ENCODE measurements at places on chromosomes 16 and 17. TPM values are rescaled to one million over a fixed set of nuclear protein-coding genes. Genes with fewer than 3 reads are reported as not detected.
A peak's percentile ranks its signal among the peaks of the same experiment; 100 is the strongest.

GRCh38 chr16:88869673-88869980 is 3.2 kb upstream of the PABPN1L start:
- no peak for DNase-seq
- H3K36me3 ChIP-seq: no peaks in the 10 kb centered on the region
- H3K4me3 ChIP-seq: no peak overlapping the region
- H3K27me3 ChIP-seq: no peaks in the 10 kb centered on the region
- H3K27ac ChIP-seq: no peak overlapping the region
- H3K4me1 ChIP-seq: no peaks in the 10 kb centered on the region

DNA sequence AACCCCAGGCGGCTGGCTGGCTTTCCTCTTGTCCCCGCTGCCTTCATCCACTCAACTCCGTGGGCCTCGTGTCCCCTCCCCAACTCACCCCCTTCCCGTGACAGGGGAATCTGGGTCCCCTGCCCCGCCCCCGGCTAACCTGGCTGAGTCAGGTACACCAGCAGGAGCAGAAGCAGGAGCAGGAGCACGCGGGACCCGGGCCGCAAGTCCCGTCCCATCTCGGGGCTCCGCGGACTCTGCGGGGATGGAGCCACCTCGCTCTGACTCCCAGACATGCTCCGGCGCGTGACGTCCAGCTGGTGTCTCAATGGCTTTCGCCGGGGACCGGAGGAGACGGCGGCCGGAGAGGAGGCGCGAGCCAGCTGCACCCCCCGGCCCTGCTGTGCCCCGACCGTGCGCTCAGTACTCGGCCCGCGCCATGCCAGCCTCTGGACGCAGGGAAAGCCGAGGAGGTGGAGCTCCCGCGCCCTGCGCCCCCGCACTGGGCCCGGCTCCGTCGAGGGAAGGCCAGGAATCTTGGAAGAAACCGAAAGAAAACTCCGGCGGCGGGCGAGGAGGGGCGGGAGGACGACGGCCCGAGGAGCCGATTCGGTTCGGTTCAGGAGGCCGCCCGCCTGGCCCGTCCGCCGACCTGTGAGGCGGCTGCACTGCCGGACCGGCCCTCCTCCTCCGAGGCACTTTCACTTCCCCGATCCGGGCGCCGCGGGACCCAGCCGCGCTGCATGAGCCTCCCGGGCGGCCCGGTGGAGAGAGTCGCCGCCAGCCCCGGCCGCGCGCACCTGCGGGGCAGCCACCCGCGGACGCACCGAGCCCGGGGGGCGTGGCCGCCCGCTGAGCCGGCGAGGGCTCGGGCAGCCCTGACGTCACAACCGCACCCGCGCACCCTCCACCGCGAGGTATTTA is at the start of the genes CXCL16 and ZMYND15:
CXCL16 (minus strand) TSS at position 807 of the 903 bp plus-strand sequence; CDS start at position 218, 589 bp downstream.
ZMYND15 (plus strand) TSS at position 712 of the 903 bp plus-strand sequence. CDS start 716 bp downstream, outside the sequence.
- H3K36me3 ChIP-seq: no peaks in the 10 kb centered on the region
- peak; percentile 83 for DNase-seq
- peak within 1 kb of the TSS; percentile 75 for H3K4me3 ChIP-seq
- H3K27me3 ChIP-seq: peaks cover 98% of the 10 kb centered on the region
- peaks cover 5% of the 10 kb centered on the region for H3K4me1 ChIP-seq

DNA sequence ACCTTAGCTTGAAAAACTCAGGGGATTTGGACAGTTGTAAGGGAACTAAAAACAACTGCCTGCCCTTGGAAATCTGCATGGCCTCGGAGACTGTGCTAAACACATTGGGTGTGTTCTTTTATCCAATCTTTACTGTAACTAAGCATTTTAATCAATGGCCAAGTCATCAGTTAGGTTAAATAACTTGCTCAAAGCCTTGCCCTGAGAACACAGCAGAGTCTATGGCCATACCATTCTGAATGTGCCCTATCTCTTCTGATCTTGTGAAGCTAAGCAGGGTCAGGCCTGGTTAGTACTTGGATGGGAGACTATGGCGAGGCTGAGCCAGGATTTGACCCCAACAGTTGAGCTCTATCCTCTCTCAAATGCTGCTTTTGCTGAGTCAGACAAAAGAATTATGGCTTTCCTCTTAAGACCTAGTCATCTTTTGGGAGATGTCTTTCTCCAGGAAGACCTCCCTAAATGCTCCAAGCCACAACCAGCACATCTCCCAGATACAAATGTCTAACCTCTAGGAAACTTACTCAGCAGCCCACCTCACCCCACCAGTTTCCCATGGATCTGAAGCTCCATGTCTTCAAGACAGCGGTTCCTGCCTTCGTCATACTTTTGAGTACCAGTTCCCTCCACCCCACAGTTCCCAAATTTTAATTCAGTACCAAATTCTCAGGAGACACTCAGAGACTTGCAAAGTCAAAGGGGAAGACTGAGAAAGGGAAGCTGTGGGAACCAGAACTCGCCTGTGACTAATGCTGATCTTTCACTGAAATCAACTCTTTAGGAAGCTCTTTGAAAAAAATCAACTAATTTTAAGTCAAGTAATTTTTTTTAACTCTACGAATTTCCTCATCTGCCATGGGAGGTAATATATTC is 336.1 kb downstream of the MAF start:
- no peak overlapping the region for H3K4me3 ChIP-seq
- no peaks in the 10 kb centered on the region for H3K27me3 ChIP-seq
- H3K36me3 ChIP-seq: no peaks in the 10 kb centered on the region
- no peak overlapping the region for H3K27ac ChIP-seq
- no peak for DNase-seq

GRCh38 chr16:11681556-11681955 is 13.3 kb downstream of the SNN start:
- no peaks in the 10 kb centered on the region for H3K27me3 ChIP-seq
- H3K4me3 ChIP-seq: no peak overlapping the region
- no peak for DNase-seq
- no peak overlapping the region for H3K27ac ChIP-seq
- no peaks in the 10 kb centered on the region for H3K4me1 ChIP-seq

GRCh38 chr16:61323456-61323855 is 712.8 kb downstream of the CDH8 start:
- H3K27me3 ChIP-seq: no peaks in the 10 kb centered on the region
- no peak overlapping the region for H3K4me3 ChIP-seq
- DNase-seq: no peak
- no peak overlapping the region for H3K27ac ChIP-seq
- H3K36me3 ChIP-seq: no peaks in the 10 kb centered on the region

- H3K36me3 ChIP-seq: no peaks in the 10 kb centered on the region
- H3K4me3 ChIP-seq: no peak overlapping the region
- H3K27me3 ChIP-seq: no peaks in the 10 kb centered on the region
- H3K27ac ChIP-seq: no peak overlapping the region
- H3K4me1 ChIP-seq: no peaks in the 10 kb centered on the region
These were observed 20.2 kb upstream of the UMOD start for GRCh38 chr16:20372701-20373100.

DNA sequence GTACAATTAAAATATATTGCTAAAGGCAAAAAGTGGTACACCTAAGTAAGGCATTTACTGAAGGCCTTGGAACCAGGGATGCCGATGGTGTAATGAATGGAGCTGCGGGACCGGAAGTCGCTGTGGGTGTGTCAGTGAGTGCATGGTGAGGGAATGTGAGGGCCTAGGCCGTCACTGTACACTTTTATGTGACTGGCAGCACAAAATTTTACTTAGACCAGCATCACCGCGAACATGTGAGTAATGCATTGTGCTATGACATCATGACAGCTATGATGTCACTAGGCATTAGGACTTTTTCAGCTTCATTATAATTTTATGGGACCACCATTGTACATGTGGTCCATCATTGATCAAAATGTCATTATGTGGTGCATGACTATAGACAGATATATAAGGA is 14.7 kb downstream of the ALOX15B start:
- peaks cover 12% of the 10 kb centered on the region for H3K27me3 ChIP-seq
- DNase-seq: no peak
- peaks cover 7% of the 10 kb centered on the region for H3K4me1 ChIP-seq
- H3K27ac ChIP-seq: no peak overlapping the region

GRCh38 chr17:21400816-21401593 is 24.8 kb downstream of the KCNJ12 start:
- H3K36me3 ChIP-seq: no peaks in the 10 kb centered on the region
- no peaks in the 10 kb centered on the region for H3K27me3 ChIP-seq
- peaks cover 7% of the 10 kb centered on the region for H3K4me1 ChIP-seq

- no peak overlapping the region for H3K4me3 ChIP-seq
- no peaks in the 10 kb centered on the region for H3K4me1 ChIP-seq
- no peak overlapping the region for H3K27ac ChIP-seq
- no peaks in the 10 kb centered on the region for H3K36me3 ChIP-seq
These were observed 40.2 kb downstream of the C17orf67 start for GRCh38 chr17:56793531-56793930.

- DNase-seq: no peak
- no peaks in the 10 kb centered on the region for H3K36me3 ChIP-seq
- peaks cover 39% of the 10 kb centered on the region for H3K27me3 ChIP-seq
- no peak overlapping the region for H3K4me3 ChIP-seq
- H3K27ac ChIP-seq: no peak overlapping the region
- H3K4me1 ChIP-seq: peaks cover 2% of the 10 kb centered on the region
These were observed 60.4 kb upstream of the IRX6 start for GRCh38 chr16:55263271-55264250.

DNA sequence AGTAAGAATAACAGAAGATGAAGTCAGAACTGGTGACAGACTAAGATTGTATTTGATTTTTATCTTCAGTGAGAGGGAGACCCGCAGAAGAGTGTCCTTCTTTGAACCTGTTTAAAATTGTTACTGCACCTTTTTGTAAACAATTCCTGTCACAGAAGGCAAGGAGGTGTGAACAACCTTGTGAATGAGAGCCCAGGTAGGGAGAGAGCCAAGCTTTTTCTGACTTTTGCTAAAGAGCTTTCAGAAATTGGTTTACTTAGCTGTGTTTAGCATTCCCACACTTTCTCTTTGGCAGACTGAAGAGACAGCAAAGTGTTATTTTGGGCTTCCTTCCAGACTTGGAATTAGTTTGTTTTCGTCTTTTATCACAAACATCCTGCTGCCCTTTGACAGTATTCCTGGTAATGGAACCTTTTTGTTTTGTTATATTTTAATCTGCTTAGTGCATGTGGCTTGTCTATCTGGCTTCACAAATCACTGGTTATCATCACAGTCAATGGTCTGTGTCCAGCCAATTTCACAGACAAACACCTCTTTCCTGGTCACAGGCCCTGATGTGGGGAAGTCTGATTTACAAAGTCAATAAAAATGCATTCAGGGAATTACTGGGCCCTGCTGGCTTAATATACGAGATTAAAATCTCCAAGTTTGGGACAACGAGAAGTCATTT is 85.7 kb upstream of the HS3ST2 start:
- DNase-seq: peak; percentile 71
- no peak overlapping the region for H3K27ac ChIP-seq
- no peaks in the 10 kb centered on the region for H3K36me3 ChIP-seq
- H3K4me3 ChIP-seq: no peak overlapping the region
- H3K4me1 ChIP-seq: peaks cover 4% of the 10 kb centered on the region

DNA sequence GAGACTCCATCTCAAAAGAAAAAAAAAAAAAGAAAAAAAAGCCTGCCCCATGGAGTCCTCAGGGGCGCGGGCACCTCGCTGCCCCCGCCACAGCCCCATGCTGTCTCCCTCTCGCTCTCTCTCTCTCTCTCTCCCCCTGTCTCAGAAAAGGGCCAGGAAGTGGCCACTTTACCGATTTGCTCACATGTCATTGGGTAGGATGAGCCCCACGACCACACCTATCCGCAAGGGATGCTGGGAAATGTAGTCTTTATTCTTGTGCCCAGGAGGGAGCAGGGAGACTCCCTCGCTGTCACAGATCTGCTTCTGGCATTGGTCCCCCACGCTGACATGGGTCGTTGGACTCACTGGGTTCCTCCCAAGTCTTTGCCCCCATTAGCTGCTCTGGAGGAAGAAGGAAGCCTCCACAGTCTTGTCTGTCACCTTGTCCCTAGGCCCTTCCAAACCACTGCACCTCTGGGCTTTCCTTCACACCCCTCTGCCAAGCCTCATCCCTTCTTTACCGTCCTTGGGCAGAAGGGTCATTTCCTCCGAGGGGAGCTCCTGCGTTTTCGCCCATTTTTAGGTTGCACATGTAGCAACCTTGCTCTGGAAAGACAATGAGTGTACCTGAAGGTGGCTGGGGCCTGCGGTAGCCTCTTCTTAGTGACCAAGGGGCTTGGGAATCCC is 6.9 kb upstream of the GJD3 start:
- H3K27me3 ChIP-seq: no peaks in the 10 kb centered on the region
- DNase-seq: peak; percentile 74
- H3K4me3 ChIP-seq: no peak overlapping the region
- H3K4me1 ChIP-seq: no peaks in the 10 kb centered on the region
- H3K36me3 ChIP-seq: no peaks in the 10 kb centered on the region
- no peak overlapping the region for H3K27ac ChIP-seq

DNA sequence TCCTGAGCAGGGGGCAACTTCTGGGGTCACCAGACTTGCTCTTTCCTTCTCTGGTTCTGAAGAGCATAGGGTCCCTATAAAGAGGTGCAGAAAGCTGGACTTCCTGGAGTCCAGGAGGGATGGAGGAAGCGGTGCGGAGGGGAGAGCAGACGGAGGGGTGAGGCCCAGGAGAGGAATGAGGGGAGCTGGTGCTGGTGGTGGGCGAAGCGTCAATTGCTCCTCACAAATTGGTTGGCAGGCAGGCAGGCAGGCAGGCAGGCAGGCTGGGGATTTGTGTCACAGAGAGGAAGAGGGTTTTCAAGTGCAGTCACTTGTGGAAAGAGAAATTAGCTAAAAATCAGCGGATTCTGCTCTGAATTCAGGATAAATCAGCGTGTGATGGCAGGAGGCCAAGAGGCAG is 133.7 kb upstream of the CDC42EP4 start:
- no peaks in the 10 kb centered on the region for H3K27me3 ChIP-seq
- no peak overlapping the region for H3K4me3 ChIP-seq
- no peak overlapping the region for H3K27ac ChIP-seq
- H3K4me1 ChIP-seq: no peaks in the 10 kb centered on the region
- no peaks in the 10 kb centered on the region for H3K36me3 ChIP-seq

DNA sequence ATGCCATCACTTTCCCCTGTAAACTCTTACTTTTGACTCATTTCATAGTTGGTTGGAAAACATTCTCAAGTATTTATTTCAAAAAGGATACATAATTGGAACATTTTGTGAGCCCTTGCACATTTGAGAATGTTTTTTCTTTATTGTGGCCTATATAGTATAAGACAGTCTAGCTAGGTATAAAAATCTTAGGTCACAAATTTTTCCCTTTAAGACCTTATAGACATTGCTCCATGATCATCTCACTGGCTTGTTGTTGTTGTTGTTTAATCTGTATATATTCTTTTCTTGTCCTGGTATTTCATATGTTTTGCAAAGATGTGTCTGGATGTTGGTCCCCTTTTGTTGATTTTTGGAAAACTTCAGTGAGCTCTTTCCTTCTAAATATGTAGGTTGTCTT is 194.2 kb downstream of the NTN1 start:
- H3K4me3 ChIP-seq: no peak overlapping the region
- no peak for DNase-seq
- H3K27ac ChIP-seq: no peak overlapping the region
- H3K36me3 ChIP-seq: peaks cover 35% of the 10 kb centered on the region

DNA sequence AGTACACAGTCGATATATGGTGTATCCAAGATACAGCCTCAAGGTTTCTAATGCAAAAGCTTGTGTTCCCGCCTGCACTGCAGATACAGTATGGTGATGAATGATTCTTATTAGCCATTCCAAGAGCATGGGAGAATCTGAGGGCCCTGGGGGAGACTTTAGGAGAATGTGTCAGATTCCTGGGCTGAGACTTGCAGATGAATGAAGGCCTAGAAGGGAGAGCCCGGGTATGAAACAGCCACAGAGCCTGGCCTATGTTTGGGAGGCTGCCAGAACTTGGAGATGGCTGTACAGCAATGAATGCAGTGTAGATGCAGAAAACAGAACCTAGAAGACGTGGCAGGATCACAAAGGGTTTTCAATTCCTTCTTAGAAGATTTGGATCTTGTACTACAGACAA is 510.7 kb downstream of the HAPSTR1 start:
- no peaks in the 10 kb centered on the region for H3K4me1 ChIP-seq
- H3K4me3 ChIP-seq: no peak overlapping the region
- DNase-seq: no peak
- no peaks in the 10 kb centered on the region for H3K27me3 ChIP-seq
- no peaks in the 10 kb centered on the region for H3K36me3 ChIP-seq
- H3K27ac ChIP-seq: no peak overlapping the region

Gene STX1B
- 3.2 TPM for total RNA-seq

Data from endodermal cell (in vitro differentiated cells).